ENCODE measurements at places on chromosomes 4 and X.
A peak's percentile ranks its signal among the peaks of the same experiment; 100 is the strongest.

- no peak for DNase-seq
Observed at GRCh38 chr4:78742300-78742699, 33.9 kb upstream of the BMP2K start.

DNA sequence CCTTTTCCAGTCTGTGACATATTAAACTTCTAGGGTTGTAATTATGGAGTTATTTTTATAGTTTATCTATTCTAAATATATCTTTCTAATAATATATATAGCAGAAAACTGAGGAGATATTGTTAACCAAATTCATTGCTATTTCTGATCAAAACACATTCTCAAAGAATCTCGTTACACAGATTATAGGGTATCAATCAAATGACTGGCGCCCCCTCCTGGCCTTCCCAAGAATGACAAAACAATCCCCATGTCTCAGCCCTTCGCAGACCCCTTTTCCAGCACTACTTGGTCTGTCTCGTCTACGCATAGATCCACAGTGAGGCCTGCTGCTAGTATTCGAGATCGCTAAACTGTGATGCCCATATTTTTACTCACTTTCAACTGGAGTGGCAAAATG lies 209.3 kb downstream of the GPC3 start:
- peak; percentile 9 for DNase-seq

DNA sequence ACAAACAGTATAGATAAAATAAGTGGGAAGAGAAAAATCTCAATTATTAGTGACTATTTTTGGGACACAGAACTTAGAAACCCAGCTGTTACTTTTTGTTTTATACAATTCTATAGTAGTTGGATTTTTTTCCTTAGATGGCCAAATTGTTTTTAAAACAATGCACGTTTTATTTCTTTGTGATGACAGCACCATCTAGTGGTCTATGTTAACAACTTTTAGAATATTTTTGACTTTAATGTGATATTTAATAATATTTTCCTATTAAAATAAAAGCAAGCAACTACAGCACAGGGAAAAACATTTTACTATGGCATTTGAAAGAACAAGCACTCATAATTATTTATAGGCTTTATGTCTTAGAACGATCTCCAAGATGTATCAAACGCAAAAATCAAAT lies 5.6 kb upstream of the SMIM31 start:
- DNase-seq = peak; percentile 8

DNA sequence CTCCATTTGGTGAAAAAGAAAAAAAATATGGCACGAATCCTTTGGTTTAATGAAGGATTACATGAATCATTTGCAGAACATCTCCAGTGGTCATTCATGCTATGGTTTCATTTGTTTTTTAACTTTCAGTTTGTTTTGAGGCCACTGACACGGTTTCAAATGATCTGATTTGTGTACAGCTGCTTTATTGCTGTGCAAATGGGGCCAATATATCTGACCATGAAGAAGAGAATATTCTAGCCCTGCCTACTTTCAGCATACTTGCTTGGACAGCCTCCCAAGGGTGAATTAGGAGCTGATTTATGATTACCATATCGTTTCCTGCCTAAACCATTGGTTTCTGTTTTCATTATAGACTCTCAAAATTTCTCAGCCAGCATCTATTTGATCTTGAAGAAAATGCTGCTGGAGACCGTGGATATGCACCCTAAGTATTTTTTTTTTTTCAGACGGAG lies 30.7 kb downstream of the SPARCL1 start:
- DNase-seq = no peak

DNA sequence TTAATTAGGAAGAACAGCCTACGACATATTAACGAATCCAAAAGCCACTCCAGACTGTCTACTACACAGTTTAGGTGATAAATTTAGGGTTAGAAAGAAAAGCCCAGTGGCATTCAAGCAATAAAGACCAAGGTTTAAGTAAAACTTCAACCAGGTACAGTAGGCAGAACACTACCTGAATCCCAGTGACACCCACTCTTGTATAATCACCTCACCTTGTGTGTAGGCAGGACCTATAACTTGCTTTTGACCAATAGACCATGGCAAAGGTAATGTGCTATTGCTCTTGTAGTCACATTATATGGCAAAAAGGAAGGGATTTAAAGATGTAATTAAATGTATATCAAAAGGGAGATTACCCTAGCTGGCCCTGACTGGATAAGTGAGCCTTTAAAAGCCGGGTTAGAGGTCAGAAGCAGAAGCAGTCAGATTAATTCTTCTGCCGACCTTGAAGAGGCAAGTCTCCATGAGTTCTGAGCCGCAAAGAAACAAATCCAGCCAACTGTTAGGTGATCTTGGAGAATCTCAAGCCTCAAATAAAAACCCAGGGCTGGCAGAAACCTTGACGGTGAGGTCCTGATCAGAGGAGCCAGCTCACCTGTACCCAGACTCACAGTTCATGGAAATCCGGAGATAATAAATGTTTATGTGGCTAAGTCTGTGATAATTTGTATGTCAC lies 8.8 kb downstream of the FSTL5 start:
- no peak for DNase-seq

GRCh38 chr4:138238521-138239292 lies 3.4 kb downstream of the SLC7A11 start:
- no peak for DNase-seq

DNA sequence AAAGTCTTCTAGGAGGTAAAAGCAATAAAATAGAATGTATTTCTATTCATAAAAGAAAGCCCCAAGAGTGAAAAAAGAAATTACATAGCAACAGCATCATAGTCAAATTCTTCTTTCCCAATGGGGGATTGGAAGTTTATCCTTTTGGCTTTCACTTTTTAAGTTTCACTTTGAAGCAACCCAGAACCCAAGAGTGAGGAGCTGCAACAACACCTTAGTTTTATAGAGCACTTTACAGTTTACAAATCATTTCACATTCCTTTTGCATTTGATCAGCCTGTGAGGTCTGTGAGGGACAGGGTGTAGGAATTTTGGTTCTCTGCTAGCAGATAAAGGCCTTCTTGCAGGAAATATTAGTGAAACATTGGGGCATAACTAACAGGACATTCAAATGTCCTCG lies 112.0 kb upstream of the NDP start:
- DNase-seq = no peak

GRCh38 chrX:118521435-118521834 lies 25.8 kb downstream of the DOCK11 start:
- DNase-seq = no peak

DNA sequence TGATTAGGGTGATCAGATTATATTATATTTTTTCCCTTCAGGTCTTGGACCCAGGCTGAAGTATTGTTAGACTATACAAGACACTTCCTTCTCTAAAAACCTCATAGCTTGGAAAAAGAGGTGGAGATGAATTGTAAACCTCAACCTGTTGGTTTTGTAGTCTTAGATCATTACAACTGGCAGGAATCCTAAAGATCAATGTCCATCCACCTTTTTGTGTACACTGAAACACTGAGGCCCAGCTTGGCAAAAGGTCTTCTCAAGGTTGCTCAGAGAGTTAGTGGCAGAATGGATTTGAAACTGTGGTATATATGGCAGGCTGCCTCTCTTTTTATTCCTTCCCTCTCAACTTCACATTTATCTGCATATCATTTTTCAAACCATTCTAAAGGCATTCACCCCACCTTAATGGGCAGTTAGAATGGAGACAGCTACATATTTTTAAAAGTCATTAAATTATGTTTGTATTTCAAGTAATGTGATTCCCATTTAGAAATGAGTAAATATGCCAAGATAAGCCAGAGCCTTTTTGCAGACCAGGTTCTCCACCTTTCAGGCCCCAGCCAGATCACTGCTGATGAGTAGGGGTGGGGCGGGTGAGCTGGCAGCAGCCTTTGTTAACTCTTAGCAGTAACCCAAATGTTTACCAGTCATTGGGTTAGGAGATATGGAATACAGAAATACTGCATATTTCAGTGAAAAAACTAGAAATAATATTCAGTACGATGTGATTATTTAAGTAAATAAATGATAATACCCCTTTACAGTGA lies 243.2 kb upstream of the F9 start:
- no peak for DNase-seq

DNA sequence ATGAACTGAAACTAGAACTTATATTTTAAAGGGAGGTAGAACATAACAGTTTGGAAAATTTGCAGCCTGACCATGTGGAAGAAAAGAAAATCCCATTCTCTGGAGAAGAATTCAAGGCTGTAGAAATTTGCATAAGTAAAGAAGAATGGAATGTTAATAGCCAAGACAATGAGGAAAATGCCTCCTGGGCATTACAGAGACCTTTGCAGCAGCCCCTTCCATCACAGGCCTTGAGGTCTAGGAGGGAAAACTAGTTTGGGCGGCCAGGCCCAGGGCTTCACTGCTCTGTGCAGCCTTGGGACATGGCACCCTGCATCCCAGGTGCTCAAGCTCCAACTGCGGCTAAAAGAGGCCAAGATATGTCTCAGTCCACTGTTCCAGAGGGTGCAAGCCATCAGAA lies 1506.8 kb downstream of the PCDH18 start:
- no peak for DNase-seq

GRCh38 chrX:46647251-46647650 lies 73.7 kb downstream of the CHST7 start:
- DNase-seq = no peak

- no peak for DNase-seq
Observed at GRCh38 chr4:7780751-7781348, 158.8 kb downstream of the AFAP1 start.

DNA sequence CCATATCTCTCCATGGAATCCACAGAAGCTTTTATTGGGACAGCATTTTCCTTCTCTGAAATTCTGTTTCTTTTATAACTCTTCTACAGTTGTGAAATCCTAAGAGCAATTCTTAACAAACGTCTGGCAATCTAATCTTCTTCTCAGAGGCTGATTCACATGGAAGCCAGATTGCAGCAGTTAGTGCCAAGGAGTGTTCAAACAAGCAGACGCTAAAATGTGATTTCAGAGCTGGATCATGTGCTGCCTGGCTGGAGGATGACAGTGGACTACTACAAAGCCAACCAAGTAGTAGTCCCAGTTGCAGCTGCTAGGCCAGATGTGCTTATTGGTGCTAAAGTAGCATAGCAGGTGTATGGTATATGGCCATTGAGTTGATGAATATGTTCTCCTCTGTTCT lies 27.7 kb upstream of the GLRB start:
- no peak for DNase-seq

- no peak for DNase-seq
Observed at GRCh38 chr4:145563293-145563985, 55.7 kb upstream of the MMAA start.

DNA sequence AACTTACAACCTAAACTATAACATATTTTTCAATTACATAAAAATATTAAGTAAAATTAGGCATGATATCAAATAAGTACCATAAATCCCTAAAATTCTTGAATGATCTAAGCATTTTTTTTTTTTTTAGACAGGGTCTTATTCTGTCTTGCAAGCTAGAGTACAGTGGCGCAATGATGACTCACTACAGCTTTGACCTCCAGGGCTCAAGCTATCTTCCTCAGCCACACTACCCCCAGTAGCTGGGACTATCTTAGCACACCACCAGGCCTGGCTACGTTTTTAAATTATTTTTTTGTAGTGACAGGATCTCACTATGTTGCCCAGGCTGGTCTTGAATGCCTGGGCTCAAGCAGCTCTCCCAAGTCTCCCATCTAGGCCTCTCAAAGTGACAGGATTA lies 1042.3 kb downstream of the FSTL5 start:
- no peak for DNase-seq

DNA sequence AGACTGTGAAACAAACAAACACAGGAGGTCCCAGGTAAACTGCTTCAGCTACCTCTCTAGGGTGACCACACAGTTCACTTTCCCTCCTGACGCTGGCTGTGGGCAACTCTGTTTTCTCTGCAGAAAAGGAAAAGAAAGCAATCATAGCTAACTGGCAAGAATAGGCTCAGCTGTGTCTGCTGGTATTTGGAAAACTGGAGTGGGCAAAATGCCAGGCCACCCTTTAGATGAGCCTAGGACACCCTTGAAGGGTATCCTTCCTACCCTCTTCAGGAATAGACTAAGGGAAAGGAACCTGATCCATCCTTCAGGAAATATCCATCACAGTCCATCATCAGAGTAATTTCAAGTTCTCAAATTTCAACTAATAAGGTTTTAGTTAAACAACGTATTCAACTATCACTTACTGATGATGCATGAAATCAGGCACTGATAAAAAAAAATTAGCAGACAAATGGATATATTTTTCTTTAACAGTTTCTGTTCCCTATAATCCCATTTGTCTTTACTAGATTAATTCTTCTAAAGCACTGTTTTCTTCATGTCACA lies 60.9 kb downstream of the CAMK2D start:
- no peak for DNase-seq

GRCh38 chr4:7157666-7158065 lies 34.7 kb upstream of the SORCS2 start:
- DNase-seq = no peak

- DNase-seq = no peak
Observed at GRCh38 chr4:2261853-2262144, at the start of gene MXD4. Gene MXD4 (minus strand): TSS chr4:2262109. CDS start chr4:2261980, 129 bp downstream.

DNA sequence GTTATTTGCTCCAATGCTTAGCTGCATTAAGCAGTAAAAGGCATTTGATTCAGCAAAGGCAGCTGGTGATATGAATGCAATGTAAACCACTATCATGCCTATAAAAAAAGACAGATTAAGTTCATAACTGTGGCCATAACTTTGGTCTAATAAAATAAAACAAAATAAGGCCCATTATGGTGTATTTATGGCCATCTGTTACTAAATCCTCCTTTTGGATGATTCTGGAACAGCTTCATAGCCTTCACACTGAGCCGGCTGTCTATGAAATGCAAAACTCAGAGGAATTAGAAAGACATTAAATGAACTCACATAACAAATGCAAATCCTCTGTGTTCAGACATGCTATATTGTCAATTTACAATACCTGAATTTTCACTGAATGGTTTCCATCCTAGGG lies 223.7 kb upstream of the FAT4 start:
- no peak for DNase-seq

GRCh38 chr4:24226667-24227066 lies 336.8 kb upstream of the PPARGC1A start:
- DNase-seq = no peak

DNA sequence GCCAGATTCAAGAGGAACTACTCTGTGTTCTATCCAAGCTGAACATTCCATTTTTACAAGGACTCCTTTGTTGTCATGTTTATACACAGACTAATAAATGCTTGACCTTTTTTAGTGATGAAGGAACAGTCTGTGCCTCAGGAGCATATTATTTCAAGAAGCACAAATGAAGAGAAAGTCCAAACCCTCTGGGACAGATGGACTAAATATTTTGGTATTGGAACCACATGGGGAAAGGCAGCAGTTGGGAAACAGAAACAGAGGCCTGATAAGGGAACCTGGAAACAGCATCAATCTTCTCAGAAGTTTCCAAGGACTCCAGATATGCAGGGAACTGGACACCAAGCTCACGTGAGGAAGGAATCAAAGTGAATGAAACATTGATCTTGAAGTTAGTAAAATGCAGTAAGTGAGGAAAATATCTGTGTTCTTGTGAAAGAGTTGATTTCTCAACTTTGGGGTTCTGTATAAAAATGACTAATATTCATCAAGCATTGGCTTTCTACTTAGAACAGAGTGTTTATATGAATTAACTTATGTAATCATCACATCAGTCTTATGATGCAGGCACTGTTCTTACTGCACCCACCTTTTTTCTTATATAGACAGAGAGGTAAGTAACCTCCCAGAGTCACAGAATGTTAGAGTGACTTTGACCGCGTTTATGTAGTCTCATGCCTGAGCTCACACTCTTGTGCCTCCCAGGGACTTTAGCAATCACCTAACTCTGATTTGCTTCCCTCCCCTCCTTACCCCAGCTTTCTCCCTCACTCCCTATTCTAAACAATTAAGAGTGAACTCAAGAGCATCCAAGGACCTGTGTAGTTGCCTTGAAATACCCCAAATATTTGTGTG lies 148.9 kb upstream of the JADE1 start:
- no peak for DNase-seq
